ENCODE measurements at places on chromosomes 16 and 17.
A peak's percentile ranks its signal among the peaks of the same experiment; 100 is the strongest.

- DNase-seq = no peak
- H3K4me1 ChIP-seq = no peaks in the 10 kb centered on the region
- H3K27me3 ChIP-seq = no peaks in the 10 kb centered on the region
- H3K36me3 ChIP-seq = no peaks in the 10 kb centered on the region
- H3K27ac ChIP-seq = no peak overlapping the region
Measured at GRCh38 chr16:81327447-81328196, 12.9 kb downstream of the GAN start.

- H3K4me3 ChIP-seq = no peak overlapping the region
- no peaks in the 10 kb centered on the region for H3K36me3 ChIP-seq
- no peak overlapping the region for H3K27ac ChIP-seq
Measured at GRCh38 chr17:17994271-17995069, 21.8 kb downstream of the DRC3 start.

DNA sequence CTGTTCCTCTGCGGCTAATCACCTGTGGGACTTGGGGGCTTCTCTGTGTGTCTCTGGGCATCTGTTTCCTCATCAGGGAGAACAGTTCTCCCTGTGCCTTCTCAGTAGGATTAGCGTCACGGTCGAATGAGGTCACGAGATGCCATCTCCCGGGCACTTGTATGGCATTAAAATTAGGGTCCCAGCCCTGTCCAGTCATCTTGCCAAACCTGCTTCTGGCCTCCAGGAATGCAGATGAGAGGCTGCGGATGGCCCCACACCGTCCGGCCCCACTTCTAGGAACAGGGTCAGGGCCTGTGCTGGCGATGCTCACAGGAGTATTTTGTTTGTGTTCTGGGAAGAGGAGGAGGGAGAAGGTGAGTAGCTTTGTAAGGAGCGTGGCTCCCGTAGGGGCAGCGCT, 58.5 kb downstream of the OR1D5 start:
- no peak overlapping the region for H3K4me3 ChIP-seq
- no peaks in the 10 kb centered on the region for H3K27me3 ChIP-seq
- H3K27ac ChIP-seq = no peak overlapping the region
- no peak for DNase-seq
- peaks cover 19% of the 10 kb centered on the region for H3K4me1 ChIP-seq
- no peaks in the 10 kb centered on the region for H3K36me3 ChIP-seq

DNA sequence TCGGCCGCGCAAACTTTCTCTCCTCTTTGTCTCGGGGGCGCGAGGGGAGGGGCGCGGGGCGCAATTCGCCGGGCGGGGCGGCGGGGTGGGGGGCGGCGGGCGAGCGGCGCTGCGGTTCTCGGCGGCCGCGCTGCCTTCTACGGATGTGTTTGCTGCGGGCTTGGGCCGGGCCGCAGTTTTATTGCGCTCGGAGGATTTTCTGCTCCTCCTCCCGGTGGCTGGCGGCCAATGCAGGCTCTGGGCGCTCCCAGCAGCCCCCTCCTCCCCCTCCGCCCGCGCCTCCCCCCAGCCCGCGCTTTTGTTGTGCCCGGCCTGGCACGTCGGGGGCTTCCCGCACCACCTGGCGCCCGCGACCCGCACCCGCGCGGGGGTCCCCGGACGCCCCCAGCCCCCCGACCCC, at the start of gene TIMP2:
Gene TIMP2, minus strand, starts transcription at position 154 of the 400 bp plus-strand sequence. CDS start 299 bp downstream, outside the sequence.
- peaks cover 7% of the 10 kb centered on the region for H3K27me3 ChIP-seq
- DNase-seq = peak; percentile 44
- no peak within 1 kb of the TSS for H3K27ac ChIP-seq

DNA sequence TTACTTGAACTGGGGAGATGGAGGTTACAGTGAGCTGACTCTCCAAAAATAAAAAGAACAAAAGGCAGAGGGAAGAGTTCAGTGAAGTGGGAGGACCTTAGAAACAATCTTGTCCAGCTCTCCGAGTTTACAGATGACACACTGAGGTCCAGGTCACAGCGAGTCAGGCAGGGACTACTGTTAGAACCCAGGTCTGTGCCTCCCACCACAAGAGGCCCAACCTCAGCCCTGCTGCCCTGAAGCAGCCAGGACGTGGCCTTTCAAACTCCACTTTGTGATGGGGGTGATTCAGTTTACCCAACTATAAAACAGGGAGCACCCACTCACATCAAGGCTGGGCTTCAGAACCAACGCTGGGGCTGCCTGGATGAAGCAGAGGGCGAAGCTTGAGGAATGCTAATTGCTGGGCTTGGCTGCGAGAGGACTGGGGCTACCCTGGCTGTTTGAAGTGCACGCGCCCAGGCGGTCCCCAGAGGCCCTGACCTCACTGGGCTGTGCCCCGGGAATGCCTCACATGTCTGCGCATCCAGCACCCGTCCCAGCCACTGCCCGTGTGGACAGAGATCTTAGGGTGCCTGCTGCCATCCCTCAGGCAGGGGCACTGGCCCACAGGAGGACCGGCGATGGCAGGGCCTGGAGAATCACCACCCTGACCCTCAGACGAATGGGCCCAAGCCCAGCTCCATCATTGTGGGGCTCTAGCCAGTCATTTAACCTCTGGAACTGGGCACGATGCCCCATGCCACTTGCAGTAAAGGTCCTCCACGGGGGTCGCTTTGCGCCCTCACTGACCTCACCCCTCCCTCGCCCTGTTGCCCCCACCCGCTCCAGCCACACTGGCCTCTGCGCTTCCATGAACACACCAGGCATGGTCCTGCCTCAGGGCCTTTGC, 11.4 kb downstream of the SLC5A10 start:
- H3K27me3 ChIP-seq = no peaks in the 10 kb centered on the region
- no peak for DNase-seq
- H3K36me3 ChIP-seq = no peaks in the 10 kb centered on the region
- no peak overlapping the region for H3K4me3 ChIP-seq

GRCh38 chr17:73679476-73679875, 35.2 kb upstream of the SDK2 start:
- H3K27ac ChIP-seq = no peak overlapping the region
- no peak for DNase-seq
- no peaks in the 10 kb centered on the region for H3K27me3 ChIP-seq
- no peaks in the 10 kb centered on the region for H3K36me3 ChIP-seq
- no peak overlapping the region for H3K4me3 ChIP-seq
- H3K4me1 ChIP-seq = no peaks in the 10 kb centered on the region

DNA sequence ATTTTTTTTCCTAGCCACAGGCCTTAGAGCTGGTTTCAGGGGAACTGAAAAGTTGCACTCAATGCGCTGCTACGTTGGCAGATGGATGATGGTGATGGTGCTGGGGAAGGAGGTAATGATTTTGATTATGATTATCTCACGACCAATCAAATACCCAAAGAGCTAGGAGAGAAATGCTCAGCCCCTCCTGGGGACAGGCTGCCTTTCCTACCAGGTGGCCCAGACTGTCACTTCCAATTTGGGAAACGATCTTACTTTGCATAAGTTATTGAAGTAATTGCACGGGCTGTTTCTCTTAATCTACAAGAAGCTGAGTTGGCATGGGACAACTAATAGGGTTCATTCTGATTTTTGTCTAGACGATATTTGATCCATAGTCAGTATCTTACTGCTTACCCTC, 379.7 kb upstream of the EEF2KMT start:
- H3K36me3 ChIP-seq = no peaks in the 10 kb centered on the region
- H3K4me1 ChIP-seq = no peaks in the 10 kb centered on the region
- no peaks in the 10 kb centered on the region for H3K27me3 ChIP-seq
- no peak overlapping the region for H3K4me3 ChIP-seq
- no peak for DNase-seq

GRCh38 chr17:63474586-63475460, 2.0 kb upstream of the ACE start:
- H3K27me3 ChIP-seq = peaks cover 7% of the 10 kb centered on the region
- H3K36me3 ChIP-seq = no peaks in the 10 kb centered on the region
- H3K4me3 ChIP-seq = no peak overlapping the region
- H3K4me1 ChIP-seq = peaks cover 14% of the 10 kb centered on the region
- no peak overlapping the region for H3K27ac ChIP-seq

GRCh38 chr16:49350265-49351095, 23.1 kb upstream of the C16orf78 start:
- H3K36me3 ChIP-seq = no peaks in the 10 kb centered on the region
- no peaks in the 10 kb centered on the region for H3K4me1 ChIP-seq
- H3K27me3 ChIP-seq = no peaks in the 10 kb centered on the region
- H3K27ac ChIP-seq = no peak overlapping the region

GRCh38 chr17:75271955-75272847, 1.2 kb upstream of the MIF4GD start:
- no peak for DNase-seq
- H3K36me3 ChIP-seq = peaks cover 3% of the 10 kb centered on the region
- H3K4me3 ChIP-seq = peak overlapping the region; percentile 72
- H3K27ac ChIP-seq = peak overlapping the region; percentile 89
- peaks cover 19% of the 10 kb centered on the region for H3K4me1 ChIP-seq

DNA sequence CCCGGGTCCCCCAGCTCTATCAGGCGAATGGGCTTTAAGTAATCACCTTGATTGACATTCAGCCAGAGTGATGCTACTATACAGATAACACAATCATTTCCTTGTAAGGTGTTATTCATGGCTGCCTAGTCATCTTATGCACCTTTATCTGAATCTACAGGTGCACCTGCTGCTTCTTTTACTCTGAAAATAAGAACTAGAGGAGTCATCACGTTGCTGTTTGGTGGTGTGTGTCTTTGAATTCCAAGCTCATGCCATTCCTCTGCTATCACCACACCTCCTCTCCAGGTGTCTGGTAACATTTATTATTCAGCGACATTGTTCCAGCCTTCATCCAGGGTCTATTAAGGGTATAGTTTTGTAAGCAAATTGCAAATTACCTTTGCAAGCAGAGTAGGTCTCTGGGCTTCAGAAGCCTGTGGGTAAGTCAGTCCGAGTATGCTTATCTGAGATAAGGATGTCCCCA, 51.9 kb downstream of the NOS2 start:
- H3K27ac ChIP-seq = no peak overlapping the region
- no peaks in the 10 kb centered on the region for H3K27me3 ChIP-seq
- H3K4me3 ChIP-seq = no peak overlapping the region
- no peak for DNase-seq

GRCh38 chr17:30324723-30325122, 9.1 kb downstream of the TMIGD1 start:
- H3K36me3 ChIP-seq = no peaks in the 10 kb centered on the region
- H3K4me3 ChIP-seq = no peak overlapping the region
- no peaks in the 10 kb centered on the region for H3K27me3 ChIP-seq
- H3K4me1 ChIP-seq = peaks cover 30% of the 10 kb centered on the region
- no peak overlapping the region for H3K27ac ChIP-seq
- DNase-seq = no peak

GRCh38 chr17:2928294-2928890, 132.2 kb downstream of the RAP1GAP2 start:
- H3K27me3 ChIP-seq = no peaks in the 10 kb centered on the region
- no peak overlapping the region for H3K4me3 ChIP-seq
- H3K36me3 ChIP-seq = no peaks in the 10 kb centered on the region
- H3K27ac ChIP-seq = no peak overlapping the region
- no peak for DNase-seq
- peaks cover 7% of the 10 kb centered on the region for H3K4me1 ChIP-seq

DNA sequence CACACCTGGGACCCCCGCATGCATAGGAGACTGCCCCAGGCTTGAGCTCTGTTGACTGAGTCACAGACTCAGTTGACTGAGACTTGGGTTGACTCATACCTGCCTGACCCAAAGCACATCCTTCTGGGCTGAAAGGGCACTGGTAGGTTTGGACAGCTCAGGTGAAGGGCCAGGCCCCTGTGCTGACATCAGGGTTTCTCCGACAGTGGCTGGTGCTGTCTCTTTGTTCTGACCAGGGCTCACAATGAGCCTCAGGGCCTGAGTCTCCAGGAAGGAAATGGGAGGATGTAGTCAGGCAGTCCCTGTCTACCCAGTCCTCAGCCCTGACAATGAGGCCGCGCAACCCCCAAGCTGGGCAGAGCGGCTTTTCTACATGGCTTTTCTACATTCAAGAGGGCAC, 6.5 kb downstream of the SPNS2 start:
- H3K27me3 ChIP-seq = peaks cover 16% of the 10 kb centered on the region
- H3K27ac ChIP-seq = no peak overlapping the region
- no peak for DNase-seq
- H3K4me3 ChIP-seq = no peak overlapping the region

- H3K4me1 ChIP-seq = peaks cover 60% of the 10 kb centered on the region
- H3K4me3 ChIP-seq = no peak overlapping the region
- no peaks in the 10 kb centered on the region for H3K27me3 ChIP-seq
- H3K36me3 ChIP-seq = no peaks in the 10 kb centered on the region
- peak overlapping the region; percentile 30 for H3K27ac ChIP-seq
Measured at GRCh38 chr16:11231367-11231970, 24.5 kb downstream of the SOCS1 start.

GRCh38 chr16:23823475-23824384, 12.1 kb upstream of the PRKCB start:
- no peak for DNase-seq
- no peak overlapping the region for H3K4me3 ChIP-seq
- peaks cover 29% of the 10 kb centered on the region for H3K4me1 ChIP-seq
- no peak overlapping the region for H3K27ac ChIP-seq
- H3K36me3 ChIP-seq = no peaks in the 10 kb centered on the region

GRCh38 chr17:67509390-67510287, 132.6 kb downstream of the PITPNC1 start:
- no peaks in the 10 kb centered on the region for H3K27me3 ChIP-seq
- no peak overlapping the region for H3K27ac ChIP-seq
- no peaks in the 10 kb centered on the region for H3K36me3 ChIP-seq
- no peak for DNase-seq
- peaks cover 5% of the 10 kb centered on the region for H3K4me1 ChIP-seq

DNA sequence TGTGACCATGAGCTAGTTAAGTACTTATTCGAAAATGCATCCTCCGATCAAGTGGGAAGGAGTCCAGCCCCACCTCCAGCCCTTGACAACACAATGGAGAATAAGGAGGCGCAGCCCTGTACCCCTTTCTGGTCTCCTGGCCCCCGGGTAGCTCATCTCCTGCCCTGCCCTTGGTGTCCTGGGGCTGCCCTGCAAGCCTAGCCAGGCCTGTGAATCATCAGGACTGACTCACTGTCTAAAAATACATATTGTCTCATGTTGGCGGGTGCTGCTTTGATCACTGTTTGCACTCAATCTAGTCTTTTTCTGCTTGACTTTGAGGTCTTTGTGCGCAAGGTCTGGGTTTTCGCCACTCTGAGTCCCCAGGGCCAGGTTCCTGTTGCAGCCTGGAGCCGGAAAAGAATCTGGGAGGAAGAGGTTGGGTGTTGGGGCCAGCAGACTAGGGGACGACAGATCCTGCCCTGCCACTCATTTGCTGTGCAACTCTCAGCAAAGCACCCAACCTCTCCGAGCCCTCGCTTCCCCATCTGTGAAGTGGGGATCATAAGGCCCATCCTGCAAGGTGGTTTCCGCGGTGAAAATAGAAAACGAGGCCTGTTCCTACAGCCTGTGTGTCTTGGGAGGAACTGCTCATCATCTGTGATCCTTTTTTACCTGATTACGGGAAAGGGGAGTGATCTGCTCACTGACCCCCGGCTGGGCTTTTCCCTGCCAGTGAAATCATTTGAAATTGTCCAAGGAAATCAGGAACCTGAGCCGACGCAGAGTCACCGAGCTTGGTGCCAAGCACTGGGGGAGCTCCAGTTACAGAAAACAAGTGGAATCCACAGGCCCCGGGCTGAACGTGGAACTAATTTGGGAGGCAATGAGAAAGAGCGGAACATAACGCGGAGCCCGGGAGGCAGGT, 230.4 kb downstream of the PARN start:
- H3K36me3 ChIP-seq = no peaks in the 10 kb centered on the region
- H3K27me3 ChIP-seq = no peaks in the 10 kb centered on the region
- H3K4me3 ChIP-seq = no peak overlapping the region
- H3K4me1 ChIP-seq = no peaks in the 10 kb centered on the region

- H3K27me3 ChIP-seq = peaks cover 3% of the 10 kb centered on the region
- no peak for DNase-seq
- peaks cover 92% of the 10 kb centered on the region for H3K4me1 ChIP-seq
- no peaks in the 10 kb centered on the region for H3K36me3 ChIP-seq
Measured at GRCh38 chr17:47717979-47718621, 14.9 kb upstream of the TBX21 start.

GRCh38 chr17:9676820-9677310, 31.5 kb downstream of the USP43 start:
- no peaks in the 10 kb centered on the region for H3K27me3 ChIP-seq
- H3K27ac ChIP-seq = no peak overlapping the region
- H3K4me1 ChIP-seq = no peaks in the 10 kb centered on the region
- H3K36me3 ChIP-seq = no peaks in the 10 kb centered on the region
